Chondrocyte (in vitro differentiated cells): ENCODE measurements at places on chromosomes 11 and 22. TPM values are rescaled to one million over a fixed set of nuclear protein-coding genes. Genes with fewer than 3 reads are reported as not detected.

Gene TSGA10IP
- not detected in 3 replicates for total RNA-seq

GRCh38 chr11:5722622-5723021 is 13.6 kb upstream of the OR56B1 start:
- no peak overlapping the region for H3K4me3 ChIP-seq
- no peaks in the 10 kb centered on the region for H3K36me3 ChIP-seq
- no peak overlapping the region for H3K27ac ChIP-seq
- DNase-seq = no peak

DNA sequence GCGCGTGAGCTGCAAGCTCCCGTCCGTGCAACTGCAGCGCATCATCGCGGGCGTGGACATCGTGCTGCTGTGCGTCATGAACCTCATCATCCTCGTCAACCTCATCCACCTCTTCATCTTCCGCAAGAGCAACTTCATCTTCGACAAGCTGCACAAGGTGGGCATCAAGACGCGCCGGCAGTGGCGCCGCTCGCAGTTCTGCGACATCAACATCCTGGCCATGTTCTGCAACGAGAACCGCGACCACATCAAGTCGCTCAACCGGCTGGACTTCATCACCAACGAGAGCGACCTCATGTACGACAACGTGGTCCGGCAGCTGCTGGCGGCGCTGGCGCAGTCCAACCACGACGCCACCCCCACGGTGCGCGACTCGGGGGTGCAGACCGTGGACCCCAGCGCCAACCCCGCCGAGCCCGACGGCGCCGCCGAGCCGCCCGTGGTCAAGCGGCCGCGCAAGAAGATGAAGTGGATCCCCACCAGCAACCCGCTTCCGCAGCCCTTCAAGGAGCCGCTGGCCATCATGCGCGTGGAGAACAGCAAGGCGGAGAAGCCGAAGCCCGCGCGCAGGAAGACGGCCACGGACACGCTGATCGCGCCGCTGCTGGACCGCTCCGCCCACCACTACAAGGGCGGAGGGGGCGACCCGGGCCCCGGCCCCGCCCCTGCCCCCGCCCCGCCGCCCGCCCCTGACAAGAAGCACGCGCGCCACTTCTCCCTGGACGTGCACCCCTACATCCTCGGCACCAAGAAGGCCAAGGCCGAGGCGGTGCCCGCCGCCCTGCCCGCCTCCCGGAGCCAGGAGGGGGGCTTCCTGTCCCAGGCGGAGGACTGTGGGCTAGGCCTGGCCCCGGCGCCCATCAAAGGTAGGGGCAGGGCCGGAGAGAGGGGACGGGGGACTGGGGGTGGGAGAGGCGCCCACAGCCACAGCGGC is 7.3 kb downstream of the PANX2 start:
- H3K4me3 ChIP-seq = no peak overlapping the region
- H3K4me1 ChIP-seq = no peaks in the 10 kb centered on the region
- peaks cover 2% of the 10 kb centered on the region for H3K36me3 ChIP-seq
- H3K27ac ChIP-seq = no peak overlapping the region
- no peaks in the 10 kb centered on the region for H3K27me3 ChIP-seq
- DNase-seq = no peak

Gene UBQLN3
- 0.13 to 0.31 TPM in 2 of 3 replicates, not detected in the other for total RNA-seq

Gene SLC5A1
- total RNA-seq = 0.23 TPM in 1 of 3 replicates, not detected in the others

Gene BACE1-AS
- total RNA-seq = 6.4 to 8.3 TPM (median 7.2 TPM) in 3 replicates

Gene ACTN3
- 0.07 TPM in 1 of 3 replicates, not detected in the others for total RNA-seq

Gene SCGB2A2
- total RNA-seq = not detected in 3 replicates

Gene OR52I2
- total RNA-seq = not detected in 3 replicates

GRCh38 chr22:28379075-28379779 is 300.4 kb downstream of the TTC28 start:
- no peaks in the 10 kb centered on the region for H3K36me3 ChIP-seq
- no peak overlapping the region for H3K4me3 ChIP-seq
- peaks cover 41% of the 10 kb centered on the region for H3K4me1 ChIP-seq
- H3K27me3 ChIP-seq = no peaks in the 10 kb centered on the region
- no peak for DNase-seq
- no peak overlapping the region for H3K27ac ChIP-seq

Gene CBLIF
- not detected in 3 replicates for total RNA-seq

GRCh38 chr22:48299801-48300200 is 1527.9 kb downstream of the BRD1 start:
- no peak overlapping the region for H3K27ac ChIP-seq
- H3K4me3 ChIP-seq = no peak overlapping the region
- H3K27me3 ChIP-seq = peaks cover 23% of the 10 kb centered on the region

Gene LGR4
- total RNA-seq = 34.2 to 69.6 TPM (median 36.2 TPM) in 3 replicates

Gene CRYAB
- 770 to 1,975 TPM (median 1,937 TPM) in 3 replicates for total RNA-seq

Gene ATG13
- total RNA-seq = 60.6 to 76.0 TPM (median 67.1 TPM) in 3 replicates

Gene P2RY6
- total RNA-seq = 0.20 TPM in 1 of 3 replicates, not detected in the others
